Fibroblast of lung (primary cell): ENCODE measurements at places on chromosomes 16 and 17. TPM values are rescaled to one million over a fixed set of nuclear protein-coding genes. Genes with fewer than 3 reads are reported as not detected.

The LPO gene
- total RNA-seq, result not detected in 2 replicates

The KCTD2 gene
- 17.5 and 17.7 TPM in 2 replicates for total RNA-seq

The KRT33B gene
- total RNA-seq, result not detected in 2 replicates

The PPP1R27 gene
- under 0.01 TPM in 1 of 2 replicates, not detected in the other for total RNA-seq

The MCRIP1 gene
- 108 and 118 TPM in 2 replicates for total RNA-seq

The OTOP3 gene
- not detected in 2 replicates for total RNA-seq

The ZG16B gene
- not detected in 2 replicates for total RNA-seq

The GRB7 gene
- total RNA-seq, result under 0.01 and 0.77 TPM in 2 replicates

The NOD2 gene
- 0.26 and 0.50 TPM in 2 replicates for total RNA-seq

The NPIPA8 gene
- total RNA-seq, result not detected in 2 replicates

The TMC8 gene
- not detected in 2 replicates for total RNA-seq

The SKAP1 gene
- total RNA-seq, result not detected in 2 replicates

The PSMD12 gene
- total RNA-seq, result 19.3 and 21.3 TPM in 2 replicates

The EMP2 gene
- 17.2 and 22.5 TPM in 2 replicates for total RNA-seq

The FA2H gene
- not detected in 2 replicates for total RNA-seq

The EFNB3 gene
- 0.26 and 0.33 TPM in 2 replicates for total RNA-seq

The TM4SF5 gene
- total RNA-seq, result not detected in 2 replicates
